Epithelial cell of proximal tubule (primary cell): ENCODE measurements at places on chromosomes 7 and 10. TPM values are rescaled to one million over a fixed set of nuclear protein-coding genes. Genes with fewer than 3 reads are reported as not detected.

- DNase-seq = peak; percentile 26
Observed at GRCh38 chr7:102005933-102006480, 188.6 kb downstream of the CUX1 start.

DNA sequence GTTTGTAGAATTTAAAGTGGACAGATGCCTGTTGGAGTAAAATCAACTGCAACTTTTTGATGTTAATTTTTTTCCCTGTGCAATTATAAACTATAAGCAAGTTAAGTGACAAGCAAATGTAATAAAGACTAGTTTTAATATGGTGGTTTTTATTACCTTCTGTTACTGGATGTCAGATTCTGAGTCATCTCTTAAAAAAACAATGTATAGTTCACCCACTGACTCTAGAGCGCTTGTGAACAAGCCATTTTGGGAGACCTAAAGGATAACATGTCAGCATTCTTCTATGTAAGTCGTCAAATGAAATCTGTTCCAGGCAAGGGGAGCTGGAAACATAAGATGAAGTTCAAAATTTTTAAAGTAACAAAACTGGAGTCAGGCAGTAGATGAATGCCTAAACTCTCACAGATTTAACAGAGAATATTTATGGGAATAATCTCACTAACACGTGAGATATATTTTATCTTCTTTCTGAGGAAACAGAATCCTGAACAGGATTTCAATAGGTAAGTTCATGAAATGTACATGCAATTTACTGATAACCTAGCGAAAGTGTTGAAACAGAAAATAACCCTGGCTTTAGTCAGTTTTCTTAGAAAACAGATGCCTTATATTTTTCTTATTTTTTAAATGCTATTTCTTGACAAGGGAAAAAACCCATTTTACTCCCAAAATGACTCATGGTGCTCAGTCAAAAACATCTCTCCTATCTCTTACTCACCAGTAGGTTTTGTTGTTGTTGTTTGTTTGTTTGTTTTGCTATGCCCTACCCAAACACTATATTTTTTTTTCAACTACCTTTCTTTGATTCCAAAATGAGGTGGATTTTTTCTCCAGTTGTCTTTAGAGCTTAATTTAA lies 91.7 kb downstream of the SLC39A12 start:
- no peak for DNase-seq

DNA sequence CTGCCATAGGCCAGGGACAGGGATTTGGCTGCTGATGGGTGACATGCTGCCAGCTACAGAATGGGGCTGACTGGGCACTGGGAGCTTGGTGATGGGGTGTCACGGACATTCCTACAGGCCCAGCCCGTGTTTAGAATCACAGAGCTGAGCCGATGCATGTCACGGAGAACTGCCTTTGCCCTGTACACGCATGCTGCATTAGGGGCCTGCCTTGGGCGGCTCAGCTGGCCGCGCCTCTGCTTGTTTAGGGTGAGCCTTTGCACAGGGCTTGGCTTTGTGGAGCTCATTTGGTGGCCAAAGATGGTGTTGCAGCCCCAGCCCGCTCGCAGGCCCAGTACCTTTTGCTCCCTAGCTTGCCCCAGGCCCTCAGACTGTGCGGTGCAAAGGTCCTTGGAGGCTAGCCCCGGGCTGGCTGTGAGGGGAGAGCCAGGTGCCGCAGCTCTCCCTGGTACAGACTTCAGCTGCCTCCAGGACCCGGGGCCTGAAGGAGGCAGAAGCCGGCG lies 108.4 kb upstream of the BTBD16 start:
- DNase-seq = no peak

GRCh38 chr10:124697837-124698544 lies 46.2 kb downstream of the FAM53B start:
- no peak for DNase-seq

DNA sequence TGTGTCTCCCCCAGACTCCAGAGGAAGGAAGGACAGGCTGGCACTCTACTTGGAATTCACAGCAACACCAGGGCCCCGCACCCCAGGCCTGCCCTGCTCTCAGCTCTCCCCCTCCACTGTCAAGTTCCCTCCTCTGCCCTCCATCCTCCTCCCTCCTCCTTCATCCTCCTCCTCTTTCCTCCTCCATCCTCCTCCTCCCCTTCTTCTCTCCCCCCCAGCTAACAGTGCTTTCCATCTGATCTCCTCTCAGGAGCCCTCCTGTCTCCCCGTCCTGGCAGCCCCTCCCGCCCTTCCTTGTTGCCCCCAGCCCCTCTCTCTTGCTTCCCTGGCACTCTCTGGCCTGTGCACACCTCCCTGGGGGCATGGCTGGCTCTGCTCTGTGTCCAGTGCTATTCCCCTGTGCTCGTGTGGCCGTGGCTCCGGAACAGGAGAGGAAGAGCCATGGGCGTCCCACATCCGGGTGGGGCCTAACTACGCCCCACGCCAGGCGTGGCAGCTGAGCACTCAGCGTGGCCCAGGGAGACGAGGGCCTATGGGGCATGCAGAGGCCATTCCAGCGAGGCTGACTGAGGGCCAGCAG lies 64.2 kb downstream of the PWWP2B start:
- DNase-seq = no peak

GRCh38 chr10:96271016-96271815 lies at the start of gene BLNK:
TSS of gene BLNK (minus strand) at chr10:96271569. CDS start at chr10:96271398, 171 bp downstream.
- peak; percentile 45 for DNase-seq

- peak; percentile 67 for DNase-seq
Observed at GRCh38 chr7:123538189-123538714, 3.9 kb upstream of the IQUB start.

MAGI2 gene
- 0.43 and 0.92 TPM in 2 replicates for total RNA-seq
